Effector memory CD4-positive, alpha-beta T cell (primary cell): ENCODE measurements at places on chromosomes 7 and 10.

GRCh38 chr7:157704365-157704764 lies 367.6 kb downstream of the DNAJB6 start:
- no peaks in the 10 kb centered on the region for H3K4me1 ChIP-seq
- no peak overlapping the region for H3K4me3 ChIP-seq
- no peaks in the 10 kb centered on the region for H3K36me3 ChIP-seq
- H3K27ac ChIP-seq, result no peak overlapping the region
- H3K27me3 ChIP-seq, result peaks cover 5% of the 10 kb centered on the region

DNA sequence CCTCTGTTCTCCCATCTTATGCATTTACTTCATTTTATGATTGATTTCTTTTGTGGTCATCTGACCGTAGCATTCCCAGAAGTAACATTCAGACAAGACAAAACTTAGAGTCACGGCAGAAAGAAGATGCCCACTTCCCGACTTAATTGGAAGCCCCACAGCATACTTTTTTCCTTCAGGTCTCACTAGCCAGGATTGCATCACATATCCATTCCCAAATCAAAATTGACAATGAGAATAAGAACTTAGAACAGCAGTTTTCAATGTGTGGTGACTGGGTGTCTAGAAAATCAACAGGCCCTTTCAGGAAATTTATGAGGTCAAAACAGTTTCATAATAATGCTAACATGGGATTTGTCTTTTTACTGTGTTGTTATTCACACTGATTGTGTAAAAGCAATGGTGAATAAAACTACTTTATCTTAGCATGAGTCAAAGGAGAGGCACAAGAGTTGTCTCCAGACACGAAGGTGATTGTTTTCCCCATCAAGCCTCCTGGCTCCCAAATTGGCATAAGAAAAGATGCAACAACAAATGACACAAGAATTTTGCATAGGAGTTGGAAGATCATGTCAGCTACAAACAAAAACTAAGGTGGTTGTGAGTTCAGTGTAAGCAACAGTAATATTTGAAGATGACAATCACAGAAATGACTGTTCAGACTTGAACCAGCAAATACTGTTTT lies 493.9 kb downstream of the HTR7 start:
- H3K27me3 ChIP-seq, result no peaks in the 10 kb centered on the region
- no peak for DNase-seq
- no peak overlapping the region for H3K27ac ChIP-seq
- no peaks in the 10 kb centered on the region for H3K4me1 ChIP-seq
- no peaks in the 10 kb centered on the region for H3K36me3 ChIP-seq

- no peak for DNase-seq
- no peaks in the 10 kb centered on the region for H3K27me3 ChIP-seq
- no peak overlapping the region for H3K27ac ChIP-seq
- no peaks in the 10 kb centered on the region for H3K4me1 ChIP-seq
- H3K4me3 ChIP-seq, result no peak overlapping the region
These were observed 130.2 kb upstream of the CNTNAP2 start for GRCh38 chr7:145986248-145986874.

GRCh38 chr10:70135684-70136083 lies 3.1 kb upstream of the AIFM2 start:
- peaks cover 12% of the 10 kb centered on the region for H3K36me3 ChIP-seq
- DNase-seq, result no peak
- peaks cover 9% of the 10 kb centered on the region for H3K4me1 ChIP-seq
- H3K27me3 ChIP-seq, result no peaks in the 10 kb centered on the region
- no peak overlapping the region for H3K4me3 ChIP-seq

GRCh38 chr7:1534330-1535099 lies 4.0 kb downstream of the MAFK start:
- peaks cover 28% of the 10 kb centered on the region for H3K4me1 ChIP-seq
- peaks cover 26% of the 10 kb centered on the region for H3K36me3 ChIP-seq
- no peak for DNase-seq
- H3K4me3 ChIP-seq, result no peak overlapping the region

- H3K4me3 ChIP-seq, result peak overlapping the region; percentile 48
- H3K27ac ChIP-seq, result peak overlapping the region; percentile 58
- peak; percentile 13 for DNase-seq
- peaks cover 26% of the 10 kb centered on the region for H3K36me3 ChIP-seq
These were observed 9.2 kb downstream of the BNIP3 start for GRCh38 chr10:131972474-131973071.

- H3K4me3 ChIP-seq, result no peak overlapping the region
- H3K36me3 ChIP-seq, result no peaks in the 10 kb centered on the region
- no peak overlapping the region for H3K27ac ChIP-seq
- no peaks in the 10 kb centered on the region for H3K4me1 ChIP-seq
These were observed 6.4 kb upstream of the NT5C2 start for GRCh38 chr10:103199488-103199887.

GRCh38 chr10:20608503-20608902 lies 288.6 kb downstream of the NEBL start:
- DNase-seq, result no peak
- H3K36me3 ChIP-seq, result no peaks in the 10 kb centered on the region
- no peaks in the 10 kb centered on the region for H3K4me1 ChIP-seq
- H3K4me3 ChIP-seq, result no peak overlapping the region
- H3K27me3 ChIP-seq, result no peaks in the 10 kb centered on the region

DNA sequence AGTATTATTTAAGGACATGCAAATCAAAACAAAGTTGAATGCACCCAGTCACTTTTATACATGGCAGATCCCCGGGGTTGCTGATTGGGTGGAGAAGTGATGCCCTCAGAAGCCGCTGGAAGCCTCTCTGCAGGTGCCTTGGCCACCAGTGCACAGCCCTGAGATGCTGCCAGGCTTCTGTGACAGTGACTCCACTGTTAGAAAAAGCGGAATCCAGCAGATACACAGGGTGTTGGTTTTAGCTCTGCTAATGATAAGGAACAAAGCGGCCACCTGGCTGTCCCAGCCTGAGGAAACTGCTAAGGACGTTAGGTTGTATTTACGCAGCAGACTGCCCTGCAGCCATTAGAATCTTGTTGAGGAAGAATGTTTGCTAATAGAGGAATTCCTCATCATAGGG lies 47.5 kb downstream of the JAKMIP3 start:
- no peaks in the 10 kb centered on the region for H3K27me3 ChIP-seq
- H3K36me3 ChIP-seq, result no peaks in the 10 kb centered on the region
- H3K27ac ChIP-seq, result no peak overlapping the region

- no peaks in the 10 kb centered on the region for H3K27me3 ChIP-seq
- no peak overlapping the region for H3K4me3 ChIP-seq
These were observed 22.4 kb upstream of the LRRC17 start for GRCh38 chr7:102890292-102890970.

DNA sequence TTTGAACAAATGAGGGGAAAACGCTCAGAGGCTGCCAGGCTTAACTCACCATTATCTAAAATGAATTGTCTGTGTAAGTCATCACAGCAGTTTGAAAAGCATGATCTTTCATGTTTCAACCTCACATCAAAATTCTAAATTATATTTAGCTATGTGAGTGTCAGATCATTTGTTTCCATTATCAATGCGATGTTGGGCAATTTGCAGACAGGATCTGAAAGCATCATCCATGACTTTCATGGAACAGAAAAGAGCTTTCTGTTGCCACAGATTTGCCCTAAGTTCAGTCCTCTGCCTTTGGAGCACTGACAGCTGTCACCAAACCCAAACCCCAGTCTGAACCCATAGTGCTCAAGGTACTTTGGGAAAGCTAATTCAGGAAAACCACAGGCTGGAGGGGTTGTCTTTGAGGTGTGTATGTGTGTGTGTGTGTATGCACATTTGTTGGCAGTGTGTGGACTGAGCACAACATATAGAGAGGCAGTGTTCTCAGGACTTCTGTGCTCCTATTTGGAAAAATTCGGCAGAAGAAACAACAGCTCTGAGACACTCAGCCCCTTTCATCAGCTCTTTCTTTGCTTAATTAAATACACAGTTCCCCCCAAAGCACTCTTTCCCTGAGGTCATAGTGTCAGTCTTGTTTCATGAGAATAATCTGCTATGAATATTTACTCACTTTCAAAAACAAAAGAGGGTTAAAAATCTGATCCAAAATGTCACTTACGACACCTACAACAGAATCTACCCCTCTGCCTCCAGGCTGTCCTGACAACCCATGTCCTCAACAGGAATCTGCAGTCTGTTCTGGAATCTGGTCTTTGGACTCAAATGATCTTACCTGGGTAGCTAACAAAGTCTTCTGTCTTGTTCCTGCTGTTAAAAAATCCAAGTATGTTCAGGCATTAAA lies 188.5 kb upstream of the KLF14 start:
- H3K27me3 ChIP-seq, result no peaks in the 10 kb centered on the region
- no peak for DNase-seq
- no peak overlapping the region for H3K27ac ChIP-seq
- H3K4me3 ChIP-seq, result no peak overlapping the region

DNA sequence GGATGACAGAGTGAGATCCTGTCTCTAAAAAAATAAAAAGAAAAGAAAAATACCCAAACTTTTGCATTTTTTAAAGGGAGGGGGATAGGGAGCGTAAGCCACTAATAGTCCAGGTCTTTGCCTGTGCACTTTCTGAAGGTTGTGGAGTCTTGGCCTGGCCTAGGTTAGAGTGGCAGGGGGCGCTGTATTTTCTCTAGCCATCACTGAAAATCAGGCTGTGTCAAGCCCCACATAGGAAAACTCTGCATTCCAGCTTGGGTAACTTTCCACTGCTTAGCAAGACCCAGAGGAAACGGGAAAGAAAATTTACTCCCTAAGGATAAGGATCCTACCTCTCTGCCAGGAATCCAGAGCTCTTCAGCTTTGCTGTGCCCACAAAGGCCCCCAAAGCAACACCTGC lies 10.5 kb upstream of the PAX4 start:
- H3K36me3 ChIP-seq, result no peaks in the 10 kb centered on the region
- no peaks in the 10 kb centered on the region for H3K27me3 ChIP-seq
- H3K4me1 ChIP-seq, result no peaks in the 10 kb centered on the region
- DNase-seq, result no peak
- H3K27ac ChIP-seq, result no peak overlapping the region

DNA sequence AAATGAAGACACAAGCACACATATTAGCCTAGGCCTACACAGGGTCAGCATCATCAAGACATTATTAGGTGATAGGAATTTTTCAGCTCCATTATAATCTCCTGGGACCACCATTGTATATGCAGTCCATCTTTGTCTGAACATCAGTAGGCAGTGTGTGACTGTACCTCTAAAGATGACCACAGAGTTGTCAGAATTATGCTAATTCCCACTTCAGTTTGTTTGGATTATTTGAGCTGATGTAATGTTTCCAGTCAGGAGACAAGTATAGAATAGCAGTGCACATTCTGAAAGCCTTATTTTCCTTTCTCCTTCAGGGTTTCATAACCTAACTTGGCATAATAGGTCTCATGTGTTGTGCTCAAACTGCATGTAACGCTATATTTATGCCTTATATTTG lies 306.4 kb downstream of the NXPH1 start:
- H3K27me3 ChIP-seq, result no peaks in the 10 kb centered on the region
- H3K27ac ChIP-seq, result no peak overlapping the region
- no peaks in the 10 kb centered on the region for H3K4me1 ChIP-seq

DNA sequence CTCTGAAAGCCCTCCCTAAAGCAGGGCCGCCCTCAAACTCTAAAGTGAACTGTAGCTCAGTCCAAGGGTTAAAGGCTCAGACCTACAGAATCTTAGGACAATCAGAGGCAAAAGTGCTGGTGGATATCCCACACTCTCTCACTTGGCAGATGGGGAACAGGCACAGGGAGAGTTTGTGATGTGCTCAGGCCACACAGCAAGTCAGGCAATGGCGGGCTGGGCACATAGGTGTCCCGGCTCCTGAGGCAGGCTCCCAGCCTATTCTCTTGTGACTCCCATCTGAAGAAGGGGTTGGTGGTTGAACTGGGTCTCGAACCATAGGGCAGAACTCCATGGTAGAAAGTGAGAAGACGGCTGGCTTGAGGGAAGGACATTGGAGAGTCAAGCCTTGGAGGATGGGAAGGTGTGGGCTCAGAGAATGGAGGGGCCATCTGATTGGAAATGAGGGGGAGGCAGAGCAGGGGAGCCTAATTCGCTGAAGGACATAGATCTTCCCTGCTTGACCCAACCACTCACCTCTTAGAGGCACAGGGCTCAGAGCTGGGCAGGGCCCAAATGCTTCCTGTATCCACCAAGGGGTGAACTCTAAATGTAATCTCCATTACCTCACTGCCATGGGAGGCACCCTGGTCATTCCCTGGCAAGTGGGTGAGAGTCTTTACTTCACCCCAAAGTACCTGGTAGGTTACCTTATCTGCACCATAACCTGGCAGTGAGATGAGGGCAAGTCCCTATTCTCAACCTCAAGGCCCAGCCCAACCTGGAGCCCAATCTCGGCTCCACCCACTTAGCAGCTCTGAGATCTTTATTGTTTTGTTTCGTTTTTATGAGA lies 4.9 kb upstream of the ZMIZ1 start:
- H3K4me3 ChIP-seq, result no peak overlapping the region
- peaks cover 30% of the 10 kb centered on the region for H3K4me1 ChIP-seq
- peak overlapping the region; percentile 20 for H3K27ac ChIP-seq
- no peaks in the 10 kb centered on the region for H3K36me3 ChIP-seq
- H3K27me3 ChIP-seq, result no peaks in the 10 kb centered on the region

DNA sequence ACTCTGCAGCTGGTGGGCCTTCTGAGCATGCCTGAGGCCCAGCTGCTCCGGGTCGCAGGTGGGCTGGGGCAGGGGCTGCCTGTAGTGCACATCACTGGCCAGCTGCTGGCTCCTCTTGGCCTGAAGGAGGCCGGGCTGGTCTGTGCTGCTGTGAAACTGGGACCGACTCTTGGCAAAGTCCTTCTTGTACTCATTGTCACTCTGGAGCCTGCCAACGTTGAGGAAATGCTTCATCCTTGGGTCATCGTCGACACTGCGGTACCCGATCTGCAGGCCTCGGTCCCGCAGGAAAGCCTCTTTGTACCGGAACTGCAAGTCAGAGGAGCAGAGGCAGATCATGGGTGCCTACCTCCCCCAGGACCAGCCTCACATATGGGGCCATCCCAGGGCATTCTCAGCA lies 37.7 kb downstream of the HABP2 start:
- H3K27me3 ChIP-seq, result no peaks in the 10 kb centered on the region
- H3K36me3 ChIP-seq, result no peaks in the 10 kb centered on the region
- DNase-seq, result no peak

DNA sequence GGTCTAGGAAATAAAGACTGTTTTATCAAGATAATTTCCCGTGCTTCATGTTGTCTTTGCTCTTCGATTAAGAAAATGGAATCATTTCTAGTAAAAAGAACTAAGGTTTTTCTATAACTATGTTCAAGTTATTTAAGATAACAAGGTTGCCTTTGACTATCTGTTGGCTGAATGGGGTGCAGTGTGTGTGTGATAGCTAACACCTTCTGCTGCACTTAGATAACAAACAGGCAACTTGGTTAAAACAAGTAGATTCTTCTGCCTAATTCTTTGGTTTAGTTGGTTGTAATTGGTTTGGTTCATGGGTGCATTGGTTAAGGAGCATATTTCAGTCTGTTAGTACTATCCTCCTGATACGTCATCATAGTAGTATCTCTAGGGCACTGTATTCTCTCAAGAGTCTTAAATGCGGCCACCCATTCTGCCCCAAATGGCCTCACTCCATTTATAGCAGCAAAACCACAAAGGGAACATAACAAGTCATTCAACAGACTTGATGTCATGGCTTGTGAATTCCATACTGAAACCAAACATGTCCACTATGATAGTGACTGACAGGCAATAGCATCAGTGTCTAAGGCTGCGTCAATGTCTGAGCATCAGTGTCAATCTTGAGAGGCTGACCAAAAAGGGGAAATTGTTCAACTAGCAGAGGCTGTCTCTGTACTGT lies 55.7 kb downstream of the CCDC3 start:
- H3K4me3 ChIP-seq, result no peak overlapping the region
- DNase-seq, result no peak
- no peak overlapping the region for H3K27ac ChIP-seq
- H3K27me3 ChIP-seq, result no peaks in the 10 kb centered on the region
